Mesothelial cell of epicardium (in vitro differentiated cells): ENCODE measurements at places on chromosomes 16 and 17. TPM values are rescaled to one million over a fixed set of nuclear protein-coding genes. Genes with fewer than 3 reads are reported as not detected.

AANAT gene
- 0.22 to 0.40 TPM in 2 of 3 replicates, not detected in the other for total RNA-seq

PIK3R5 gene
- total RNA-seq, result 0.18 to 0.27 TPM (median 0.25 TPM) in 3 replicates

TEPSIN gene
- 44.6 to 49.2 TPM (median 45.0 TPM) in 3 replicates for total RNA-seq

PLA2G10 gene
- total RNA-seq, result not detected in 3 replicates

TBC1D3G gene
- total RNA-seq, result not detected in 3 replicates

TRIM47 gene
- 2.8 to 3.1 TPM (median 2.9 TPM) in 3 replicates for total RNA-seq

UBE2G1 gene
- 81.5 to 86.9 TPM (median 84.1 TPM) in 3 replicates for total RNA-seq

PEMT gene
- 37.0 to 41.9 TPM (median 37.5 TPM) in 3 replicates for total RNA-seq

ABCC11 gene
- total RNA-seq, result 0.18 to 0.60 TPM (median 0.47 TPM) in 3 replicates

ZP2 gene
- total RNA-seq, result not detected in 3 replicates

CRYBA1 gene
- total RNA-seq, result not detected in 3 replicates

LIMD2 gene
- 76.5 to 79.3 TPM (median 77.0 TPM) in 3 replicates for total RNA-seq

SLC13A5 gene
- total RNA-seq, result 0.18 to 0.47 TPM (median 0.38 TPM) in 3 replicates

CD7 gene
- 0.83 to 1.4 TPM (median 1.2 TPM) in 3 replicates for total RNA-seq

CCL1 gene
- not detected in 3 replicates for total RNA-seq

AHSP gene
- not detected in 3 replicates for total RNA-seq

ZC3H7A gene
- 57.6 to 70.7 TPM (median 66.7 TPM) in 3 replicates for total RNA-seq

TNFRSF12A gene
- total RNA-seq, result 44.6 to 45.5 TPM (median 45.1 TPM) in 3 replicates

RNF213 gene
- 62.6 to 76.7 TPM (median 63.4 TPM) in 3 replicates for total RNA-seq

RAMP2 gene
- 19.5 to 22.3 TPM (median 21.6 TPM) in 3 replicates for total RNA-seq

RNF112 gene
- 2.7 to 4.8 TPM (median 4.2 TPM) in 3 replicates for total RNA-seq

TBC1D3K gene
- not detected in 3 replicates for total RNA-seq

TUBG2 gene
- total RNA-seq, result 30.6 to 33.7 TPM (median 33.4 TPM) in 3 replicates

ANKRD40CL gene
- total RNA-seq, result not detected in 3 replicates

DOC2B gene
- 55.3 to 60.2 TPM (median 59.6 TPM) in 3 replicates for total RNA-seq

TP53TG3B gene
- not detected in 3 replicates for total RNA-seq

HOXB7 gene
- 18.6 to 20.3 TPM (median 19.5 TPM) in 3 replicates for total RNA-seq

TUBB3 gene
- total RNA-seq, result 24.5 to 26.4 TPM (median 24.7 TPM) in 3 replicates

PLEKHH3 gene
- 35.9 to 38.2 TPM (median 37.8 TPM) in 3 replicates for total RNA-seq

NPIPA5 gene
- 10.3 to 12.4 TPM (median 11.0 TPM) in 3 replicates for total RNA-seq

CD300C gene
- total RNA-seq, result not detected in 3 replicates

EVPLL gene
- not detected in 3 replicates for total RNA-seq

CALCOCO2 gene
- 55.2 to 56.6 TPM (median 56.6 TPM) in 3 replicates for total RNA-seq

CALB2 gene
- total RNA-seq, result 0.22 to 0.51 TPM (median 0.25 TPM) in 3 replicates

PMM2 gene
- 41.3 to 41.7 TPM (median 41.4 TPM) in 3 replicates for total RNA-seq

STX1B gene
- 4.9 to 5.9 TPM (median 5.2 TPM) in 3 replicates for total RNA-seq

KRT28 gene
- total RNA-seq, result not detected in 3 replicates

MAP3K14 gene
- total RNA-seq, result 8.9 to 9.9 TPM (median 9.8 TPM) in 3 replicates

SAMD14 gene
- total RNA-seq, result 17.3 to 20.0 TPM (median 19.4 TPM) in 3 replicates

DPEP1 gene
- total RNA-seq, result 0.36 to 0.47 TPM (median 0.38 TPM) in 3 replicates

SLC12A3 gene
- not detected in 3 replicates for total RNA-seq

RNF167 gene
- total RNA-seq, result 72.3 to 74.6 TPM (median 73.1 TPM) in 3 replicates

OR1F1 gene
- not detected in 3 replicates for total RNA-seq

ALOX15B gene
- total RNA-seq, result 0.09 TPM in 1 of 3 replicates, not detected in the others

KCNJ18 gene
- not detected in 3 replicates for total RNA-seq
